Pancreas (tissue), 10 donors: ENCODE measurements at places on chromosomes 16 and 17. TPM values are rescaled to one million over a fixed set of nuclear protein-coding genes. Genes with fewer than 3 reads are reported as not detected.
A peak's percentile ranks its signal among the peaks of the same experiment; 100 is the strongest.

GRCh38 chr17:78897664-78898047 is 5.3 kb downstream of the CEP295NL start:
- H3K36me3 ChIP-seq = no peaks in the 10 kb centered on the region
- H3K4me3 ChIP-seq = no peak overlapping the region
- no peak overlapping the region for H3K27ac ChIP-seq

The PRAC2 gene
- not detected for total RNA-seq

DNA sequence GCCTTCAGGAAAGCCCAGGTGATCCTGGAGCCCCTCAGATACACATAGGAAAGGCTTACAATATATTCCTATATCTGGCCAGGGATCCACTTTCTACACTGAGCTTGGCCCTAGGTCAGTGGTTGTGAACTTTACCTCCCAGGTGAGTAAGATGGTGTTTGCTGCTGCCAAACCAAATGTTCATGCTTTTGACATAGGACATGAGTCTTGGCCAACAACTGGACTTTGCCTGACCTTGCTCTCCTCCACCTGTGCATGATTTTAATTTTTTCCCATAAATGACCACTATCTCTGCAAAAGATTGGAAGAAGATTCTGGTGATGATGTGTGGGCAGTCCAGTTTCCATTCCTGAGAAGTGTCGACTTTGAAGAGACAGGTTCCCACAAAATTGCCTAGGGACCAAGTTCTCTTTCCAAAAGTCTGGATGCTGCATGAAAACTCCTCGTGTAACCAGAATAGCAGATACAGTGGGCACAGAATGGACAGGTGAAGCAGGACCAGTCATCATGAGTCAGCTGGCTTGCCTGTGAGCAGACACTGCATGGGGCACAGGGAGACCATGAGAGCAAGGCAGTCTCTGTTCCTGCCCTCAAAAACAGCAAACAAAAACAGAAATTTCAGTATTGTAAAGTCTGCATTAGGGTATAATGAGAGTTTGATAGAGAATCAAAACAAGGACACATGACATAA is 226.4 kb upstream of the MON1B start:
- no peak overlapping the region for H3K27ac ChIP-seq
- H3K4me1 ChIP-seq = no peaks in the 10 kb centered on the region
- DNase-seq = no peak
- no peaks in the 10 kb centered on the region for H3K36me3 ChIP-seq

- no peak for DNase-seq
- H3K36me3 ChIP-seq = no peaks in the 10 kb centered on the region
- no peaks in the 10 kb centered on the region for H3K4me1 ChIP-seq
- no peak overlapping the region for H3K4me3 ChIP-seq
- H3K27me3 ChIP-seq = no peaks in the 10 kb centered on the region
These were observed 51.0 kb upstream of the FASN start for GRCh38 chr17:82148997-82149396.

The CCL8 gene
- total RNA-seq = not detected

DNA sequence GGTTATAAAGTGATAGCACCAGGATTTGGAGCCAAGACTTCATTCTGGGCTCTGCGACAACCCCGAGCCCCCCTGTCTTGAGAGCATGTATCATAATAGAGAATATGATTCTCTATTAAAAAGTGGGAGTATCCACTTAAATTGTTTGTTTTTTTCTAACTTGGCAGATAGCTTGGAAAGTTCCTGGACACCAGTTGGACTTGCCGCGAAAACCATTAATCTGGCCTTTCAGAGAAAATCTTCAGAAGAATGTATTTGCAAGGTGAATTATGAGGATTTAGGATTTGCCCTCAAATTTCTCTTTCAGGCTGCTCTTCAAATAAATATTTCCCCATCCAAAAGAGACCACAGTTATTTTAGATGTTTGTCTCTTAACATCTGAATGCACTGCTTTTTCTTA is 53.5 kb downstream of the MARCHF10 start:
- DNase-seq = no peak
- no peaks in the 10 kb centered on the region for H3K36me3 ChIP-seq
- H3K27ac ChIP-seq = no peak overlapping the region
- H3K4me3 ChIP-seq = no peak overlapping the region
- H3K27me3 ChIP-seq = no peaks in the 10 kb centered on the region

GRCh38 chr17:4064366-4064765 is 78.5 kb downstream of the ZZEF1 start:
- H3K27ac ChIP-seq = no peak overlapping the region
- peaks cover 24% of the 10 kb centered on the region for H3K4me1 ChIP-seq
- H3K27me3 ChIP-seq = no peaks in the 10 kb centered on the region
- DNase-seq = no peak

DNA sequence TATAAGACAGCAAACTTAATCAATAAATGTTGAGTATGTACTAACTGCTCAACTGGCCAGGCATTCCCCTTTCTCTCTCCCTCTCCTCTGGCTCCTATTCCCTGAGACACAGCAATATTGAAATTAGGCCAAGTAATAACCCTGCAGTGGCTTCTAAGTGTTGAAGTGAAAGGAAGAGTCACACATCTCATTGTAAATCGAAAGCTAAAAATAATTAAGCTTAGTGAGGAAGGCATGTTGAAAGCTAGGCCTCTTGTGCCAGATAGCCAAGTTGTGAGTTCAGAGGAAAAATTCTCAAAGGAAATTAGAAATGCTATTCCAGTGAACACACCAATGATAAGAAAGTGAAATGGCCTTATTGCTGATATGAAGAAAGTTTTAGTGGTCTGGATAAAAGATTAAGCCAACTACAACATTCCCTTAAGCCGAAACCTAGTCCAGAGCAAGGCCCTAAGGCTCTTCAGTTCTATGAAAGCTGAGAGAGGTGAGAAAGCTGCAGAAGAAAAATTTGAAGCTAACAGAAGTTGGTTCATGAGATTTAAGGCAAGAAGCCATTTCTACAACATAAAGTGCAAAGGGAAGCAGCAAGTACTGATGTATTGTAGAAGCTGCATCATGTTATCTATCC is 35.4 kb upstream of the ABCC11 start:
- DNase-seq = no peak
- no peak overlapping the region for H3K27ac ChIP-seq
- H3K27me3 ChIP-seq = no peaks in the 10 kb centered on the region
- no peak overlapping the region for H3K4me3 ChIP-seq

The PIRT gene
- not detected for total RNA-seq

The SCGB1C2 gene
- not detected for total RNA-seq

DNA sequence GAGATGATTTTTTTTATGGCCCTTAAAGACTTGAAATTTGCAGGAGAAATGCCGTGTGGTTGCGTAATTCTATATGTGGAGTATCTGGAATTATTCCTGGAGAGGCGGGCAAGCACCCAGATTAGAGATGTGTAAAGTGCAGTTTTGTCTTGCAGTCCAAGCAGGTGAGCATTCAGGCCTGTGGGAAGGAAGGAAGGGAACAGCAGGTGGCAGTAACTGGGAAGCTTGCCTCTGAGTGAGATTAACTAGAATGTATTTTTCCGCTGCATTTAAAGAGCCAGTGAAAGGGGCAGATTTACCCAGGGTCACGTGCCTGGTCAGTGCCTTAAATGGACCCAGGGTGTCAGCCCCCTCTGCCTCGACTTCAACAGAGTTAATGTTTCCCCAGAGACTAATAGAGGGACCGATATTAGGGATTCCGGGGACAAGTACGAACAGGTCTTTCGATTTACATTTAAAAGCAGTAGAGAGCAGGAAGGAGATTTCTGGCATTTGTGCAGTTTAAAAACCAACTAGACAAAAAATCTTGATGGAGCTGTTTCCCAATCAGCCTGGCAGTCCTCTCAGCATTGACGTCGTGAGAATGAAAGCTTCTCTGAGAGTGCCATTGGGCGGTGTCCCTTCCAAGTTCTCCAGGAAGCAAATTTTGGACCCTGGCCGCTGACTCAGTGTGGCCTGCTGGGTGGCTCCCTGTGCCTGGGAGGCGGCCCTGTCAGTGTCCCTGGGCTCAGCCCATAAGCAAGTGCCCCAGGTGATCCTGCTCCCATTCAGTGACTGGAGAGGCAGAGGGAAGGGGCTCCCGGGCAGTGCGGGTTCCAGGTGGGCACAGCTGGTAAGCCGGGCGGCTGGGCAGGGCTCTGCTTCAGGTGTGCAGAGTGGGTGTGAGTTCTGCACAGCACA is 38.2 kb downstream of the KSR1 start:
- H3K27me3 ChIP-seq = no peaks in the 10 kb centered on the region
- H3K4me3 ChIP-seq = peak overlapping the region; percentile 60
- DNase-seq = peak; percentile 81
- H3K36me3 ChIP-seq = no peaks in the 10 kb centered on the region

DNA sequence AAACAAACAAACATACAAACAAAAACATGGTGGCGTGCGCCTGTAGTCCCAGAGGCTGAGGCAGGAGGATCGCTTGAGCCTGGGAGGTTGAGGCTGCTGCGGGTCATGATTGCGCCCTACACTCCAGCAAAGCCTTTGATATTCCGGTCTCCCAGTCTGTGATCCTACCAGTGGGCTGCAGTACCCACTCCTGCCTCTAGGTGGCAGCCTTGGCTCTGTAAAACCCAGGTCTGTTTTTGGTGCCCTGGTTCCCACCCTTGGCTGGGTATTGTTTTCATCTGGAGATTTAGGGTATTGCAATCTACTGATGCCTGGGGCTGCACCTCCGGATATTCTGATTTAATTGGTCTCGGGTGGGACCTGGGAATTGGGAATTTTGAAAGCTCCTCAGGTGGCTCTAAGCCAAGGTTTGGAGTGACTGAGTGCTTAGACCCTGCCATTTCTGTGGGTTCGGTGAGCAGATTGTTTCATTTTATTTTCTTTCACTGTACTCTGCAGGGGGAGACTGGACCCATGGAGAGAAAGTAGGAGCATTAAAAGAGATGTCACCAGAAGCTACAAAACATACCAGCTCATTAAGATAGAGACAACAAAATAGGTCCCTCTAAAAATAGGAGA is 40.5 kb downstream of the MYH3 start:
- H3K4me1 ChIP-seq = no peaks in the 10 kb centered on the region
- no peak overlapping the region for H3K27ac ChIP-seq
- no peaks in the 10 kb centered on the region for H3K27me3 ChIP-seq
- H3K4me3 ChIP-seq = no peak overlapping the region
- H3K36me3 ChIP-seq = no peaks in the 10 kb centered on the region

DNA sequence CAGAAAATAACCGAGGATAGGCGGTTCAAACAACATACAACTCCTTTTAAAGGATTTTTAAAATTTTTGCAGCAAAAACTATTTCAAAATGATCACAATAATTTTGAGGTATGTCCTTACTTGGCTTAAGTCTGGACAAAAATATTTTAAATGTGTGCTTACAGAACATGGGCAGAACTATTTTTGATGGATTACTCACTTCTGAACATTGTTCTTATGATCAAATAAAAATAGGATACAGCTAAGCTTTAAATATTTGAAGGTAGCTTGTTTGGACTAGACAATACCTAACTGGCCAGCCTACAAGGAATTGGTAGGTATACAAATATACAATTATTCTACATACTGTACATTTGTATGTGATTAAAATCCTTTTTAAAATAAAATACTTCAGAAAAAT is 14.3 kb upstream of the INTS2 start:
- no peaks in the 10 kb centered on the region for H3K4me1 ChIP-seq
- no peak overlapping the region for H3K27ac ChIP-seq
- no peaks in the 10 kb centered on the region for H3K27me3 ChIP-seq
- no peak for DNase-seq
- no peak overlapping the region for H3K4me3 ChIP-seq
- H3K36me3 ChIP-seq = peaks cover 5% of the 10 kb centered on the region

GRCh38 chr17:49946964-49947584 is 21.9 kb upstream of the DLX4 start:
- H3K27ac ChIP-seq = no peak overlapping the region
- no peaks in the 10 kb centered on the region for H3K36me3 ChIP-seq
- no peaks in the 10 kb centered on the region for H3K4me1 ChIP-seq
- no peaks in the 10 kb centered on the region for H3K27me3 ChIP-seq

DNA sequence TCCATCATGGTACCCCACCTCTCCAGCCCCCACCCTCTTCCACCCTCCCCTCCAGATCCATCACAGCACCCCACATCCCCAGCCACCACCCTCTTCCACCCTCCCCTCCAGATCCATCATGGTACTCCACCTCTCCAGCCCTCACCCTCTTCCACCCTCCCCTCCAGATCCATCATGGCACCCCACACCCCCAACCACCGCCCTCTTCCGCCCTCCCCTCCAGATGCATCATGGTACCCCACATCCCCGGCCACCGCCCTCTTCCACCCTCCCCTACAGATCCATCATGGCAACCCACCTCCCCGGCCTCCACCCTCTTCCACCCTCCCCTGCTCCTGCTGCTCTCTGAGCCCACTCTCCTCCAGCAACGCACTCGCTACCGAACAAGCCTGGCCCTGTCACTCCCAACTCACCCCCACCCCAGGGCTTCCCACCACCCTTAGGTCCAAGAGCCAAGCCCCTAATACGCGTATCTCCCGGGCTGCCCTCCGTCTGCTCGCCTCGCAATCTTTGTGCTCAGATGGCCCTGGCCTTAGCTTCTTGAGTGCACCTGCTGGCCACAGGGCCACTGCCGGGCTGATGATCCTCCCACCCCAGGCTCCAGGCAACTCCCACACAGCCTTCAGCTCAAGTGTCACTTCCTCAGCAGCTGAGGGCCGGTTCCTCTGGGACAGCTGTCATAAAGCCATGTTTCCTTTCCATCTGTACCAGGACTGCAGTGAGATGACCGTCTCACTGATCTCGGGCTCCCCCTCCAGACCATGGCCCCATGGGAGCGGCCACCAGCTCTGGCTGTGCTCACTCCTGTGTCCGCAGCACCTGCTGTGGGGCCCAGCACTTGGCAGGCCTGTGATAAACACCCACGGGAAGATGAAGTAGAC is 25.5 kb downstream of the KDM8 start:
- no peak for DNase-seq
- H3K36me3 ChIP-seq = no peaks in the 10 kb centered on the region
- H3K4me1 ChIP-seq = peaks cover 11% of the 10 kb centered on the region
- H3K4me3 ChIP-seq = no peak overlapping the region
- H3K27me3 ChIP-seq = no peaks in the 10 kb centered on the region

DNA sequence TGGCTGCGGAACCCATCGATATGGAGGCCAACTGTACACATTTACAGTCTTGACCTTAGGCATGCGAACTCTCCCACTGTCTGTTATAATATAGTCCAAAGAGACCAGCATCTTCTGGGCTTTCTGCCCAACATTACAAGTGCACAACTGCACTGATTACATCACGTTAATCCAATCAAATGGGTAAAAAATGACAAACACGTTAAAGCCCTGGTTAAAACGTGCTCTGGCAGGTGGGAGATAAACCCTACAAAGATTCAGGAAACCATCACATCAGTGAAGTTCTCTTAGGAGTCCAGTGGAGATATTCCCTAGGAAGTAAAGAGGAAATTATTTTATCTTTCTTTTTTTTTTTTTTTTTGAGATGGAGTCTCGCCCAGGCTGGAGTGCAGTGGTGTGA is 23.7 kb upstream of the XYLT2 start:
- no peaks in the 10 kb centered on the region for H3K4me1 ChIP-seq
- no peak overlapping the region for H3K4me3 ChIP-seq
- H3K36me3 ChIP-seq = no peaks in the 10 kb centered on the region
- DNase-seq = no peak
- no peaks in the 10 kb centered on the region for H3K27me3 ChIP-seq

GRCh38 chr17:7136266-7136877 is 21.8 kb upstream of the ASGR2 start:
- no peaks in the 10 kb centered on the region for H3K27me3 ChIP-seq
- DNase-seq = peak; percentile 37
- H3K4me1 ChIP-seq = no peaks in the 10 kb centered on the region
- H3K4me3 ChIP-seq = no peak overlapping the region
- H3K27ac ChIP-seq = no peak overlapping the region
